Activated CD8-positive, alpha-beta memory T cell treated with anti-CD3 and anti-CD28 coated beads for 4 hours (primary cell): ENCODE measurements at places on chromosomes 1 and 21.

DNA sequence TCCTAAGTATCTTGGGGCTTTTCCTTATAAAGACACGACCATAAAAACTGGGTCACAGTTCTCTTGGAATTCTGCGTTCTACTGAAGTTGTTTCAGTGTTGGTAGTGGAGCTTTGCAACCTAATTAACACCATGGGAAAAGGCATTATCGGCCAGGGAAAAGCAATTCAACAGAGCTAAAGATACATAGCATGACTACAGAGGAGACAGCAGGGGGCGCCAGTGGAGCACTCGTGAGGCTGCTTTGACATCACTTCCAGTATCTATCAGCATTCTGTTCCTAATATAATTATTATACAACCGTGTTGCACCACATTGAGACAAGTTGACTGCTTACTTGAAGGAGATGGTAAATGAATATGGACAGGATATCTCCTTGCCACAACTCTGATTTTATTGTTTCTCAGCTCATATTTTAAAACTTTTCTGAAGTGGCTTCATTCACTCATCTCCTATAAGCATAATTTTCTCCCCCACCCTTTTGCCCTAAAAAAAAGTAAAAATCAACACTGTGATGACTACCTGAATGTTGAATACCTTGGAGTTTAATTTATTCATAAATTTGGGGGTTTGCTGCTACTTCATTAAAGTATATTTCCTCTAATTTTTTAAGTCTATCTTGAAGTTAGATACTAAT lies 39.4 kb downstream of the ZP4 start:
- DNase-seq, result no peak

DNA sequence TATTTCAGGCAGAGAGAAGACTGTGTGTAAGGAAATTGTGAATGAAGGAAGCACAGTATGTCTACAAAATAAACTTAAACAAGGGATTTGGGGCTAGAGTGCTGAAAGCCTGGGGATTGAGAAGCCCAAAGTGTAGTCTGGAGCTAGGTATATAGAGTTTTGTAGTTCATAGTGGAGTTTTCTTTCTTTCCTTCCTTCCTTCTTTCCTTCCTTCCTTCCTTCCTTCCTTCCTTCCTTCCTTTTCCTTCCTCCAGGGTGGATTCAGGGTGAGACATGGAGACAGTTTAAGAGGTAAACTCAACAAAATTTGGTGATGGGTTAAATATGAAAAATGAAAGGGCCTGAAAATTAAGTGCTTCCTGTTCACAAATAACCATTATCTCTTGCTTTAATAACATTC lies 757.8 kb upstream of the CXADR start:
- DNase-seq, result no peak

DNA sequence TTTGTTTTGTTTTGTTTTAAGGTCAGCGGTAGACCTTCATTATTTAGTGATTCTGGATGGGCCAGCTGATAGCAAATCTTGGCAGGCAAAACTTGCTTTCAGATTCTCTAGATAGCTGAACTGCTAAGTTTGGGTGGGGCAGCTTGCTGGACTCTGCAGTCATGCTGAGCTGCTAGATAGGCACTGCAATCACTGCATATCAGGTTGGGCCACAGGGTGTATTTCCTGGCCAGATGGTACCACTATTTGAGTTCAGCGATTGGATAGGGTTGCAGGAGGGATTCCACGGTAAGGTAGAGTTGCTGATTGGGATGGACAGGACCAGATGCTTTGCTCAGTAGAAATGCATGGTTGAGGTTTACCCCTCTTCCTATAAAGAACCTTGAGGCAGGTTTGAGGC lies 579.3 kb upstream of the ADGRL4 start:
- DNase-seq, result no peak

GRCh38 chr1:187157115-187157514 lies 328.4 kb downstream of the PLA2G4A start:
- DNase-seq, result no peak
